Activated gamma-delta T cell treated with Interleukin-2 at 50 U/mL for 16 hours (primary cell): ENCODE measurements at places on chromosomes 1 and 21.
A peak's percentile ranks its signal among the peaks of the same experiment; 100 is the strongest.

GRCh38 chr1:9453375-9453774, 85.9 kb upstream of the SLC25A33 start:
- DNase-seq, result no peak

DNA sequence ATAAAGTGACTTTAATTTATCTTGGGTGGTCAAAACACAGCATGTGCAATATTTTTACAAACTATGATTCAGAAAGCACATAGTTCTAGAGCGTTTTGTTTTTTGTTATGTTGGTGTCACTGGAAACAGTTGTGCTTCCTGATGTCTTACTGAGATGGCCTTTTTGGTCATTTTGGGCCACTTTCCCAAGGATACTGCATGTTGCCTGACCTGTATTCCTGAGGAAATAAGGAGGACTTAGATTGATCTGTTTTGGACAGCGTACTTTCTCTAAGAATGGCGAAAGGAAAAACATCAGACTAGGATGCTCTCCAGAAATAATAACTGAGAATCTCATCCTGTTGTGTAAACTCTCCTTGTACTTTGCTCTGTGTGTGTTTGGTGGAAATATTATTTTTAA, 451.2 kb downstream of the USP25 start:
- no peak for DNase-seq

DNA sequence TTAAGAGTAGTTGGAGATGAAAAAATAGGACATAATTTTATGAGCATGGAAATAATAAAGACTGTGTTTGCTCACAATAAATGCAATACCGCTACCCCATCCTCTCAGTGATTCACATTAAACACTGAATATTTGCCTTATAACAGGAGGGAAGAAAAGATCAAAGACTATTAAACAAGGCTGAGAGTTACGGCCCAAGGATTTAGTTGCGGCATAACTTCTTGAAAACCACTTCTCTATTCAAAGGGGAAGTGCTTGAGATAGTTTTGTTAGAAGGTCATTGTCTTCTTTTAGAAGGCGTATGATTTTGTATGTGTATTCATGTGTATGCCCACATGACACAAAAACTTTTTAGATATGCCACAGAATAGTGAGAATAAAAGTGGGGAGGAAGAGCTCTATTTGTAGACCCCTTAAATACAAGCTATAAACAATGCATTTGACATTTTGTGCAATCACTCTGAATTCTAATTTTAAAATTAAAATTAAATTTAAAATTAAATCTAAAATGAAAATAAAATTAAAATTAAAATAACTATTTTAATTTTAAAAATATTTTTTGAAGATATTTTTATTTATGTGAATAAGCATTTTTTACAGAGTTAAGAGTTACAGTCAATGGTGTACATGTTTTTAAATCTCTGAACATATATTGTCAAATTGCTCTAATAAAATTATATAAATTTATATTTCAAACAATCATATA, 986.6 kb upstream of the ADAMTS5 start:
- no peak for DNase-seq

GRCh38 chr21:41283211-41283818, 33.3 kb upstream of the FAM3B start:
- DNase-seq, result peak; percentile 45

DNA sequence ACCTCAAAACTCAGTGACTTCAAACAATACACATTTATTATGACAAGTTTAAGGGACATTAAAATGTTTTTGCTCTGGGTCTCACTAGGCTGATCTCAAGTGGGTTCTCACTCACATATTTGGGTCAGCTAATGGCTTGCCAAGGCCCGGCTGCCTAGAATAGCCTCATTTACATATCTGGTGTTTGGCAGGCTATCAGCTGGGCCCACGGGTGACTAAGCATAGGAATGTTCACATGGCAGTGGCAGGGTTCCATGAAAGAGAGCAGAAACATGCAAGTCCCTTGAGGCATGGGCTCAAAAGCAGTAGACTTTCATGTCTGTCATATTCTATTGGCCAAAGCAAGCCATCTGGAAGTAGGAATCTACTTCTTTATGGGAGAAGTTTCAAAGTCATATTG, 492.6 kb downstream of the KCNT2 start:
- DNase-seq, result no peak

DNA sequence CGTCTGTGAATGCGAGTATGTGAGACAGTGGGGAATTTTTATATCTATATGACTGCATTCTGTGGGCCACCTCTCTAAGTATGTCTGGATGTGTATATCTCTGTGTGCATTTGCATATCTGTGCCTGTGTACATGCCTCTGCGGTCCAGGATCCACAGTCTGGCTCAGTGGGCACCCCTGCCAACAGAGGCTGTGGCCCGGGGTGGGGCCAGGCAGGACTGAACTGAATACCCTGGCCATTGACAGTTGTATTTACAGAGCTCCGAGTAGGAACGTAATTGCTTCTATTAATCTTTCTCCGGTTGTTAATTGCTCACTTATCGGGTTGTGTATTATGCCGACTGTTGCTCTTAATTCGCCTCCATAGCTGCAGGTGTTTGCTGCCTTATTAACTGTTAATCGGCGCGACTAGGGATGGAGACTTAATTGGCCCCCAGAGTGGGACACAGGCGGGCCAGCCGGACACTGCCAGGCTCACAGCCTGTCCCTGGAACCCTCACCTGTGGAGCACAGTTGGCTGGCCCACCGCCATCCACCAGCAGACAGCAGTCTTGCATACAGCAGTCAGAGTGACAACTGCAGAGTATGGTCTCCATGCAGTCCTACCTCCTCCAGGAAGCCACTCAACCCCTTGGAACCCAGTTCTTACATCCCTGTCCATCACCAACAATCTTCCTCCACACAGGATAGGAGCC, 22.4 kb upstream of the ADGRB2 start:
- DNase-seq, result no peak

DNA sequence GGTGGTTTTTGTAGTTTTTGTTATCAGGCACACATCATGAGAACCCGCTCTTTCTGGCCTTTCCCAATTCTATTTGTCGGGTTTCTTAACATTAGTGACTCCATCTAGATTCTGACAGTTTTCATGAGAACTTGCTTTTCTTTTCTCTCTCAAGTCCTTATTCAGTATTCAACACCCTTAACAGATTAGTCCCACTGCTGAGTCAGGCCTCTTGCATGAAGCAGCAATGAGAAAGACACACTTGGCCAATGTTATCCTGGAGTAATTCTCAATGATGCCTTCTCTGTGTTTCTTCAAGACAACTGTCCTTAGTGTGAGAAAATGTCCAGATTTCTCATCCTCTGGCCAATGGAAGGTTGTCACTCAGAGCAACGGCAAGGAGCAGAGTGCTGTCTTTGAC, 11.3 kb downstream of the FMO2 start:
- DNase-seq, result no peak

- no peak for DNase-seq
Observed at GRCh38 chr1:168987923-168988322, 118.6 kb upstream of the ATP1B1 start.

DNA sequence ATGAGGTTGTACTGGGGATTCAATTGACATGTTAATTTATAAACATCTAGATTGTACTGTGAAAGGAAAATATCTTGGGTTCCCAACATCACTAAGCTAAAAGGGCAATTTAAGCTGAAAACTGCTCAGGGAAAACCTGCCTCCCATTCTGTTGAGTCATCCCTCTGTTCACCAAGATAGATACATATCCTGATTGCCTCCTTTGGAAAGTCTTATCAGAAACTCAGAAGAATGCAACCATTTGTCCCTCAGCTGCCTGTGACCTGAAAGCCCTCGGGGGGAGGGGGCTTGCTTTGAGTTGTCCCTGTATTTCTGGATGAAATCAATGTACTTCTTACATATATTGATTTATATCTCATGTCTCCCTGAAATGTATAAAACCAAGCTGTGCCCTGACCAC, 187.0 kb upstream of the ETV3 start:
- DNase-seq, result no peak

GRCh38 chr1:228321895-228322294, 84.7 kb downstream of the TRIM11 start:
- no peak for DNase-seq

GRCh38 chr1:51960262-51960661, 30.2 kb downstream of the RAB3B start:
- no peak for DNase-seq

GRCh38 chr1:53449021-53449420, 10.2 kb upstream of the DMRTB1 start:
- DNase-seq, result no peak

- no peak for DNase-seq
Observed at GRCh38 chr1:109543283-109543987, 3.8 kb downstream of the GPR61 start.

GRCh38 chr1:75996196-75996595, 64.0 kb upstream of the ASB17 start:
- no peak for DNase-seq

- DNase-seq, result no peak
Observed at GRCh38 chr1:157407367-157407766, 144.9 kb downstream of the FCRL5 start.

GRCh38 chr1:109910963-109911798, 532 bp downstream of the CSF1 start:
- no peak for DNase-seq

- no peak for DNase-seq
Observed at GRCh38 chr1:107405236-107405635, 264.4 kb downstream of the NTNG1 start.

DNA sequence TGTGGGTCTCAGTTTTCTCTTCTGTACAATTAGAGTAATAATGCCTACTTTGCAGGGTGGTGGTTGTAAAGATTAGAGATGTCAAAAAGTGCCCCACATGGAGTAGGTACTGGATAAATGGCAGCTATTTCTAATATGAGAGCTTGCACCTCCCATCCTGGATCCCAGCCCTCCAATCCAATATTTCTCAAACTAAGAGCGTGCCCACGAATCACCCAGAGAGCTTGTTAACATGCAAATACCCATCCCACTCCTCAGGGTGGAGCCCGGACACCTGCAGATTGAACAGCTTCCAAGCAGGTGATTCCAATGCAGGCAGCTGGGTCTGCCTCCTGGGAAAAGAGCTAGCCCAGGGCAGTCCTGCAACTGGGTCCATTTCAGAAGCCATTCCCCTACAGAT, 33.0 kb downstream of the LRRN2 start:
- DNase-seq, result no peak

DNA sequence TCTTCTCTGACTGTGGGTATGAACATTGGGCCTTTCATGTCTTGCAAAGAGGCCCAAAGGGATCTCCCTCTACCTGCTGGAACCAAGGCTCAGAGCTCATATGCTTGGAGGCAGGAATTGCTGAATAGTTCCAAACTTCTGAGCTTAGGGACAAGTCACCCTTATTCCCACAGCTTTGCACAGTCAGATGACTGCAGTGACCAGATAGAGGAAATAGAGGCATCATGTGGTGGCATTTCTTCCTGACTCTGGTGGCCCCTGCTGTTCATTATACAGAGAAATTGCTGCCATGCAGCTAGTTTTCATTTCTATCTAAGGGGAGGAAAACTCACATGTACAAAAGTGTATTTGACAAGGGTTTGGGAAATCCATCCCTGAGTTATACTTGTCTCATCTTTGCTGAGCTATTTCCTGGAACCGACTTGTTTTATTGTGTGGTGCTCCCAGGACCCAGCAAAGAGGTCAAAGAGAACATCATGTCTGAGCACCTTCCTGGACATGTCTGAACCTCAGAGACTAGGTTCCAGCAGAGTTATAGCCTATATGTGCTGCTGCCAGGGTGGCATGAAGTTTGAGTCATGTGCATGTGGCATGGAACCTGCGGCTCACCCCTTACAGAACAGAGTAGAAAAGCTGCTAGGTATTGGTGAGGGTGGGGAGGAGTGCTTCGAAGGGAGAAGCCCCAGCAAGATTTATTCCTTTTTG, 131.2 kb downstream of the PIK3R3 start:
- DNase-seq, result no peak

DNA sequence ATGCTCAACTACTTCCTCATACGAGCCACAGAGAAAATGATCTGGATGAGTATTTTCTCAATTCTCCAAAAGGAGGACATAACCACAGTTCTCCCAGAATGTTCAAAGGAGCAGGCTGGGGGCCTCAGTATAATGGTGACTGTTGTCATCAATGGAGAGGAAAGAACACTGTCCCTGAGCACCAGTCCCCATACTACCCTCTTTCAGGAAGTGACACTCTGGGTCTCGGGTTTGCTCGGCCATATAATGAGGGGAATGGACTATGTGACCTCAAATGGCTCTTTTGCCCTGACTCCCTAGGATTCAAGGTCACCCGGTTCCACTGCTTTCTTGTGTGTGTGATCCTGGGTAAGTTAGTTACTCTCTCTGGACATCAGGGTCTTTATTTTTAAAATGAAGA, 22.8 kb downstream of the SLC9A1 start:
- no peak for DNase-seq

GRCh38 chr1:221878134-221878533, 136.2 kb upstream of the DUSP10 start:
- DNase-seq, result no peak

DNA sequence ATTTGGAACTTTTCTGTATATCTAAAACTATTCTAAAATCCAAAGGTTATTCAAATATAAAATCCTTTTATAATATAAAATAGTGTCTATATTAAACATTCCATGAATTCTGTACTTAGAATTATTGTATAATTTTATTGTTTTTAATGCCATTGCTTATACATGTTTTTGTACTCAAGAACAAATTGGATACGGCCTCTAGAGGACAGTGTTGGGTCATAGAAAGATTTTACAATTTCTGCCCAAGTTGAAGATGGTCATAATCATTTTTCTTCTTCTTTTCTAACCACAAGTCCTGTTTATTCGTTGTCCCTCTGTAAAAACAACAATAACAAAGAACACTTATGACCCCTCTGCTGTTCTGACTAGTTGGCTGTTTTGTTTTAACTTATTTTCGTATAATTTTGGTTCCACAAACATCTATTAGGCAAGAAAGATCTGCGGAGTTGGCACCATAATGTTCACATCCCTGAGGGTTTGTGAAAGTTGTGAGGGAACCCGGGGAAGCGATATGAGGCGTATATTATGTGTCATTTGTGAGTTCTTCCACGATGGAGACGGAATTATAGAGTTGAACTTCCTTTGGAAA, 75.7 kb upstream of the KIF26B start:
- DNase-seq, result no peak
